ENCODE measurements at places on chromosomes 13 and 19.

- no peak for DNase-seq
These were observed 44.3 kb downstream of the ZNF585A start for GRCh38 chr19:37127999-37128820.

DNA sequence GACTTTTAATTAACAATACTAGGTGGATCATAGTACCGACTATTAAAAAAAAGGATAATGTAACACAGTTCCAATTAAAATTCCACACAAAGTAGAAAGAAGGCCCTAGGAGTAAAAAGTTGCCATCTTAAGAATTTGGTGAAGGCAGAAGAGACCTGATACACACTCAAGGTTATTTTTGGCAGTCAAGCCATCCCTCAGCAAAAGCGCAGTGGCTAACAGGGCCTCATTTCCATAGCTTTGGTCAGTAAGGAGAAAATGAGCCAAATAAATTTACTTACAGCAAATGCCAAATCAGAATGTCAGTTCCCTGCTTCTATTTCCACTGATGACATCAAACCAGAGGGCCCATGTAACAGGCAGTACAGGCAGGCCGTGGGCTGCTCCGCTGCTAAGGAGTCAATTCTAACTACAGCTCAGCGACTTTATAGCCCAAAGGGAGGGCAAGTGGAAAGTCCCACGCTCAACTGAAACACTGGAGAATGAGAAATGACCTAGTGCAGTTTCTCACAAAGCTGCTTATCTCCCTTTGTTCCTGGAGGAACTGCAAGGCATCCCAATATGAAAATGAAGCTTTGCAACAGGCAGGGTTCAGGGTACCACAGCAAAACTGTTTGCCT lies 6.3 kb downstream of the ARGLU1 start:
- DNase-seq, result no peak

GRCh38 chr13:98974053-98974452 lies 3.8 kb downstream of the DOCK9 start:
- DNase-seq, result no peak

GRCh38 chr19:35171730-35172129 lies 17.2 kb downstream of the FXYD5 start:
- DNase-seq, result no peak

DNA sequence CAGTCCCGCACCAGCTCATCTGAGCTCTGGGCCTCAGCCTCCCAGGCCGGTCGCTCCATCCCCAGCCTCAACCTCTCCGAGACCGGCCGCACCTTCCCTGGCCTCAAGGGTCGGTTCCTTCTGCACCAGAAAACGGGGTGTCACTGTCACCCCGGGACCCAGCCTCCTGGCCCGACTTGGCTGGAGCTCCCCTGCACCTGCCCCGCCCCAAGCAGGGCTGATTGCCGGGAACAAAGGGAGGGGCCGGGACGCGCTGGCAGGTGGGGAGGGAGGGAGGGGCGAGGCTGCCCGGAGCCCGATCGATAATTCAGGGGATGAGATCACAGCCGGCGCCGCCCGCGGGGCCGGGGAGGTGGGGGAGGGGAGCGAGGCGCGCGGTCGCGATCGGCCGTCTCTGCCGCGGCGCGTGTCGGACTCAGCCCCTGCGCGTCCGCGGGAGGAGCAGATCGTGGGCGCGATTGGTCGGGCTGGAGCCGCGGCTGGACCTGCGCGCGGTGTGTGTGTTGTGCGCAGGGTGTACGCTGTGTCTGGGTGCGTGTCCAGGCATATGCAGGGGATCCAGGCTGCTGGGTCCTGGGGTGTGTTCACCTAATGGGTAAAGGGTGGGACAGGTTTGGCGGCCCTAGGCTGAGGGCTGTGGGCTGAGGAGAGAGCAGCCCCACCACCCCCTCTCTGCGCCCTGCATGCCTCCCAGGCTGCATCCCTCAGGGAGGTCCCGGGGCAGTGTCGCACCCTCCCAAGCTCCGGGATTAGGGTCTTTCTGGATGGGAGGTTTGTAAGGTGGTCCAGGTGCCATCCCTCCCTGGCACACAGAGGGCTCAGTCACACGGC lies 1.1 kb upstream of the SHC2 start:
- DNase-seq, result no peak

DNA sequence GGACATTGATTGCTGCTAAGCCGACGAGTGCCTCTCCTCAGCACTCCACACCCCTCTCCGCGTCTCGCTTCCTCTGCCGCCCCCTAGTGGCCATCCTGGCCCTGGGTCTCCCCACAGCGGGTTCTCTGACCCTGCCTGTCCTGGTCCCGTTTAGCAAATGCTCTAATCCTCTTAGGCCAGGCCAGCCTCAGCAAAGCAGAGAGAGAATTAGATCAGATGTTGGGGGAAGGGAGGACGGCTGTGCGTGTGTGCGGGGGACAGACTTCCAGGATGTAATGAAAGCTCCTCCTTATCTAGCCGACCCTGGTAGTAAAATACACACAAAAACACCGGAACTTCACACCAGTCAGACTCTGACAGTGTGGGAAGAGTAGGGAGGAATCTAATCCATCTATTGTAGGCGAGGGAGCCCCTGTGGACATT lies 4.5 kb downstream of the TPRX2 start:
- peak; percentile 57 for DNase-seq

GRCh38 chr13:111484141-111484925 lies 163.9 kb downstream of the TEX29 start:
- DNase-seq, result no peak

DNA sequence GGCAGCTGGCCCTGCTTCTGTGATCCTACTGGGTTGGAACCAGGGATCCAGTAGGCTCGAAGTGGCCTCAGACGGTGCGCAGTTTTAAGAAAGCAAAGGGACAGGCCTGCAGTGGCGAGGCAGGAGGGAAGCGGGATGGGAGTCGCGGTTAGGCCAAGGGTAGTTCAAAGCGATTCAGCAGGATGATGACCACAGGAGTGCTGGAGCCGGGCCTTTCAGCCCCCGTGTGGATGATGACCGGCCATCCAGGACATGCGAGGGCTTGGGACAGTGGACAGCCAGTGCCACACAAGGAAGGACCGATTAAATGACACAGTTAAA lies 854 bp downstream of the RNASEH2B start:
- peak; percentile 38 for DNase-seq

DNA sequence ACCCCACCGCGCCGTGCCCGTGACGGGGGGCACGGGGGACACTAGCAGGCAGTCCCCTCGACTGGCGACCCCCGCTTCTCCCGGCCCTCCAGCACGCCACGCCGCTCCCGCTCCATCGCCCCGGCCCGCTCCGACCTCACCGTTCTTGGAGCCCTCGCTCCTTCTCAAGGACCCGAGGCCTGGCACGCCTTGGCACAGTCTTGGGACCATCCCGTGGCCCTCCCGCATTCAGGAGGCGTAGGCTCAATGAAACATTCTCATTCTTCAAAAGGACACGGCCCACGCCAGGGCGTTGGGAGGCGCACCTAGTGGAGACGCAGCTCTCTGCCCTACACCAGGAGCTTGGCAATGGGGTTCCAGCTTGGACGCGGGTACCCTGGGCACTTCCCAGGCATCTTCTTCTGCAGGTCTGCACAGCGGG lies 473 bp upstream of the CERS1 start:
- DNase-seq, result no peak

GRCh38 chr13:27795718-27796019 lies 3.4 kb downstream of the GSX1 start:
- no peak for DNase-seq

DNA sequence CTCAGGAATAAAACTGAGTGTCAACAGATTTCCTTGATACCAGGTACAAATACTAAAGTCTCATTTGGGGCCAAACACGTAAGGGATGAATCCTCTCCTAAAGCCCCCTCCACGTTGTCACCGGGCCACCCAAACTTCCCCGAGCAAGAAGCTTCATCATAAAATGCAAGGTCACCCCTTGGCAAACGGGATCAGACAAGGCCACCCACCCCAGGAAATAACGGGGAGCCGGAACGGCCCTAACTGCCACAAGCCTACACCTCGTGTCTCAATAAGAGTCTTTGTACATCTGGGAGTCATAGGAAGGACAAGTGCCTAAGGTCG lies 717 bp downstream of the EEF2 start:
- DNase-seq, result no peak

DNA sequence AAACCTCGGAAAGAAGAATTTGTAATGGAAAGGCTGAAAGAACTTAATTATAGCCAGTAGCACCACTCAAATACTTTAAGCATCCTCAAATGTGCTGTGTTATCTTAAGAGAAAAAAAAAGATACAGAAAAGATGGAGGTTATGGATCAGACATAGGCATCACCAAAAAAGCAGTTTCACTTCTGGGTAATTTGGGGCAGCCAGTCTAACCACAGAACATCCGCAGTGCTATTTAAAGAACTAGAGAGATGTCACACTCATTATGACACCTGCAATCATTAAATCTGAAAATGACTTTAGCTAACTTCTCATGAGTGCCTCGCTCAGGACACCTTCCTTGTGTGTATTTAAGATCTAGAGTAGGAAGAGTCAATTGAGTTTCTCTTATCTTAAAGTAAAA lies 211.8 kb downstream of the RBM26 start:
- DNase-seq, result no peak

DNA sequence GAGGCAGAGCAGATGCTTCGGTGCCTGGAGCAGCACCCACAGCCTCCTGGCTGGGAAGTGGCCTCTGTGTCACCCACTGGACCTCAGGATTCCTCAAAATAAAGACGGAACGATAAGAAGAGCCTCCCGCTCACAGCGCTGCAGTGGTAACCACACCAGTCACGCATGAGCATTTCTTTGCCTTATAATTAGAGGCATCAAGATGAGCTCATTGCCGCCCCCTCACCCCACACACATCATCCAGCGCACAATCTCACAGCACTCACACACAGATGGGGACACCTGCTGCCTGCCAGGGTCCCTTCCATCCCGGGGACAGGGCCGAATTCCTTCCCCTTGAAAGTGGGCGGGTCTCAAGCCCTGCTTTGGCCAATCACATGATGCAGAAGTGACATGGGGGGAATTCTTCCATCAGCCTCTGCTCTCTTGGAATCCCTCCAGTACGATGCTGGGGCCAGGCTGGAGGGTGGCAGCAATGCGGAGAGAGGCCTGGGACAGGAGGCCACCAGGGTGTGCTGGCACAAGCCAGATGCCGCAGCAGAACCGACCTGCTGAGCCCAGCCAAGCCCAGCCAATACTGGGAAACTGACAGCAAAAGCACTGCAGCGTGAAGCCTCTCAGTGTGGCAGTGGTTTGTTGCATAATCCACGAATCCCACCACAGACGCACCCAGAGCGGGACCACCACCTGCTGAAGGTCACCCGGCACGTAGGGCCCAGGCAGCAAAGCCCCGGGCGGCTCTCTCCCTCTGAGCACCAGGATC lies 16.0 kb downstream of the PIP5K1C start:
- DNase-seq, result peak; percentile 35

GRCh38 chr19:38281811-38282566 lies 17.6 kb downstream of the SPINT2 start:
- no peak for DNase-seq

GRCh38 chr19:7292352-7292949 lies 1.8 kb downstream of the INSR start:
- no peak for DNase-seq

DNA sequence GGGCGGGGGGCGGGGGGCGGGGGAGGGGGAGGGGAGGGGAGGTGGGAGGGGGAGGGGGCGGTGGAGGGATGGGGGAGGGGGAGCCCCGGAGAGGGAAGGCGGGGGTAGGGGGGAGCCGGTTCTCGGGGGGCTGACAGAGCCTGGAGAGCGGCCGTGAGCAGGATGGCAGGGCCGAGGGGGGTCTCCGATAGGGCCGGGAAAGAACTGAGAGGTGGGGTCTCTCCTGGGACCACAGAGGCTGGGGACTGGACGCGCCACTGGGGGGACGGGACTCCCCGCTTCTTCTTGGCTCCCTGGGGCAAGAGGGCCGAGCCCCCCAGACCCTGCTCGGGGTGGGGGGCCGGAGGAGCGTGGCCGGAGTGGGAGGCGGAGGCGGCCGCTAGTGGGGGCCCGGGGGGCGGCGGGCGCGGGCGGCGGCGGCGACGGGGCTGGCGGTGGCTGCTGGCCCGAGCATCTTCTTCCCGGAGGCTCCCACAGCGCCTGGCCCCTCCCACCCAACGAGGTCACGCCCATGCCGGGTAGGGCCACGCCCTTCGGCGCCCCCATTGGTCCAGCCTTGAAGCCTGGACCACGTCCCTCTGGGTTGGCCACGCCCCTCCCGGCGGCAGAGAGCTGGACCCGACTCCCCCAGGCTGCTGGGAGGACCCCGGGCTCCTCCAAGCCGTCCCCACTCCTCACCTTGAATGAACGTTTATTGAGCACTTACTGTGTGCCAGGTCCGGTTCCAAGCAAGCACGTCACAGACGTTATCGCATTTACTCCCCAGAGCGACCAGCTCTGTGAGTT lies at the start of gene NOVA2:
TSS of gene NOVA2 (minus strand) at position 313 of the 786 bp plus-strand sequence. CDS start 514 bp downstream, outside the sequence.
- peak; percentile 55 for DNase-seq

DNA sequence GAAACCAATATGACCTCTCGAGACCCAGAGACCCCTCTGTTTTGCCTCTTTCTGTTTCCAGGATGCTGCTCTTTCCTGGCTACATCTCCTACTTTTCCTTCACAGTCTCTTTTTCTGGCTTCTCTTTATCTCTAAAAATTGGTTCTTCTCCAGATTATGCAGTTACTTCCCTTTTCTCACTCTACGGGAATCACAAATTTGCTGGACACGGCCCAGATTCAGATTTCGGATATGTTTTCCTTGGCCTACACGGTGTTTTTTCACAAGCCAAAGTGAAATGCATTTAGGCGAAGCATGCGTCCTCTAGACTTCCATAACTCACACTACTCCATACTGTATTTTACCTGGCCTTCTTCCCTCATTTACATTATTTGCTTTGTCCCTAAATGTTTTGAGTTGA lies 214.7 kb upstream of the MIR17HG start:
- peak; percentile 52 for DNase-seq

GRCh38 chr13:27137759-27138158 lies 33.9 kb downstream of the USP12 start:
- no peak for DNase-seq

DNA sequence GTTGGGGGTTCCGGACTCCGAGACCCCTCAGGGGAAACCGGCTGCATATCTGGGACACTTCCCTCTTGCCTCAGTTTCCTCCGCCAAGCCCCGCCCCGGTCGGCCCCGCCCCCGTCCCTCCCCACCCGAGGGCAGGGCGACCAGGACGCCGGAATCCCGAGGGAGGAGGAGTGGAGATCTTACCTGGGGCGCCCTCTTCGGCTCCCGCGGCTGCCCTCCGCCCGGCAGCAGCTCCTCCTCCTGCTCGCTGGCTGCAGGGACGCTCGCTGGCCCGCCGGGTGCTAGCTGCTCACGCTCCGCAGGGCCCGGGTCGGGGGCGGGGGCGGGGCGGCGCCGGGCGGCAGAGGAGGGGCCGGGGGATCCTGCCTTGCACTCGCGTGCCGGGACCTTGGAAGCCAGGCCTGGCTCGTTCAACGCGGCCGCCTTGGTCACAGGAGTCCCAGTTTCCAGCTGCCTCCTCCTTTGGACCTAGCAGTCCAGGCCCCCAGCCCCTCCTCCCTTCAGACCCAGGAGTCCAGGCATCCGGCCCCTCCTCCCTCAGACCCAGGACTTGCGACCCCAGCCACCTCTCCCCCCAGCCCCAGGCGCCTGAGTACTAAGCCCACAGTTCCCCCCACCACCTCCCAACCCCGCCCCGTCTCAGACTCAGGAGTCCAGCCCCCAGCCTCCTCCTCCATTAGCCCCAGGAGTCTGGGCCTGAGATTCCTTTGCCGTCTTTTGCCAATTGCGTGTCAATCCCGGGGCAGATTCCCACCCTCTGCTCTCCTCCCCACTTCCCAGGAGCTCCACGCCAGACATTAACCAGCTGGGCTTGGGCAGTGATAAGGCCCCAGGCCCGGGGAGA lies at the start of gene NTF4:
TSS of gene NTF4 (minus strand) at position 51 of the 844 bp plus-strand sequence. CDS start 2,821 bp downstream, outside the sequence.
- peak; percentile 33 for DNase-seq

GRCh38 chr13:30847650-30848307 lies 58.3 kb upstream of the MEDAG start:
- DNase-seq, result peak; percentile 100
